Activated naive CD8-positive, alpha-beta T cell treated with anti-CD3 and anti-CD28 coated beads, Interleukin-2, amount 10 ng/mL, durations not matched to agents 7 days and 5 days (primary cell): ENCODE measurements at places on chromosomes 4 and X. TPM values are rescaled to one million over a fixed set of nuclear protein-coding genes. Genes with fewer than 3 reads are reported as not detected.
A peak's percentile ranks its signal among the peaks of the same experiment; 100 is the strongest.

DNA sequence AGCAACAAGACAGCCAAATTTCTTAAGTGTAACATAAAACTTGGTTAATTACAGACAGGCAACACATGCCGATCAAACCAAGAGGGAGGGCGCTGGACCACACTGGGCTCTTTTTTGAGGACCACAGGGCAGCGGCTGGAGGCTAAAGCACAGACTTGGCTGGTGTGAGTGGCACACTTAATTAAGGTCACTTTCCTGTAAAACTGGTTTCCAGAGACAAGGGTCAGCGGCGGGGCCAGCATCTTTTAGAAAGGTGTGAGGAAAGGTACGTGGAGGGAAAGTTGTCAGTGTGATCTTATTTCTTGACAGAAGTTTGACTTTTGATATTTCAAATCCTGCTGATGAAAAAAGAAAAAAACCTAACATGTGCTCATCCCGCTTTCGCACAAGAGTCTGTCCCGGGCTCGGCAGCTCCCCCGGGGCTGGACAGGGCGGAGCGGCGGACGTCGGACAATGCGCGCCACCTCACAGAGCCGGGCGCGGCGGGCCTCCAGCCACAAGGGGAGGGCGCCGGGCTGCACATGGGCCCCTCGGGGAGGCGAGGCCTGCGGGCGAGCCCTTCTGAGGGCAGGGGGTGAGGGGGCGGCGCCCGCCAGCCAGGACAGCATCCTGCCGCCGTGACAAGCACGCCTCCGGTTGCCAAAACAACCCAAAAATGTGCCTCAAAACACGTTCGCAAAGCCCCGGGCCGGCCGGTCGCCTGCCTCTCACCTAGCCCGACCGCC, 660 bp upstream of the HSPA4L start:
- no peak for DNase-seq

GRCh38 chr4:95660719-95661118, 111.9 kb upstream of the UNC5C start:
- DNase-seq = no peak

- no peak for DNase-seq
Measured at GRCh38 chr4:6918338-6918737, 8.7 kb downstream of the TBC1D14 start.

GRCh38 chr4:108092288-108092687, 76.4 kb downstream of the LEF1 start:
- DNase-seq = no peak

GRCh38 chr4:177008071-177008835, 215.5 kb upstream of the VEGFC start:
- DNase-seq = no peak

DNA sequence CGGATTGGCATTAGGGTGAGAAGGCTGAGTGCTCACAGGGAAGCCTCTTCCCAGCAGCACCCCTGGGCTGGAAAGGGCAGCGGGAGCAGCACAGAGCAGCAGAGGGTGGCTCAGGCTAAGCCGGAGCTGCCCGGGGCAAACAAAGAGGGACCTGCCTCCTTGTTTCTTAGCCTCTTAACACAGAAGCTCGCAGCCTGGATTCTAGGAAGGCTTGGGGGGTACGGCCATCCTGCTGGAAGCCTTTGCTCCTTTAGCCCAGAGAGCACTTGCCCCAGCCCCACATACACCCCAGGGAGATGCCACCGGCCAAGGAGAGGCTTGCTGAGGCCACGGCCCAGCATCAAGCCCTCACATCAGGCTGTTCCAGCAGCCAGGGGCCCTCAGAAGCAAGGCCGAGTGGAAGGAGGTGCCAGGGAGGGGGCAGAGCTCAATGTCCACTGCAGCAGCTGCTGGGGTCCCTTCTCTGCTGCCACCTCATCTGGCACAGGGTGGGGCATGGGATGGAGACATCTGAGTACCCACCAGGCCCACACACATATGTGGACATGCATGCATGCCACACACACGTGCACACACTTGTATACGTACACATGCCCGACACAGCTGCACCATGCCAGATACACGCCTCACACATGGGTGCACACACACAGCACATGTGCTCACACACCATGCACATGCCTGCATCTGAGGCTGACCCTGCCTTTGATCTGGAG, 20.3 kb upstream of the SPON2 start:
- peak; percentile 24 for DNase-seq

DNA sequence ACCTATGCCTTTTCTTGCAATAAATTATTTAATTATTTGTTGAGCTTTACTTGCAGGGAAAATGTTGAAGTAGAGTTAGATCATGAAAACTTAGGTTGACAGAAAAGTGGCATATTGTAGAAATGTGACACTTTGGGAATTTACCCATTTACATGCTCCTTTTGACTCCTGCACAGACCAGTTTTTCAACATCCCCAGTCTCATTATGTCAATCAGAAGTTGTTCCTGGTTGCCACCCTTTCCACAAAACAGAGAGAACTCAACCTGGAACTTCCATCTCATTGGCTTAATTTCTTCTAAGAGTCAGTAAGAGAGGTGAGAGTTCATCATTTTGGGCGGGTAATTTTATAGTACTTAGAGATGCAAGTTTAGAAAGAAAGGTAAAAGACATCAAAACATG, 284.6 kb upstream of the ANKRD50 start:
- DNase-seq = no peak

DNA sequence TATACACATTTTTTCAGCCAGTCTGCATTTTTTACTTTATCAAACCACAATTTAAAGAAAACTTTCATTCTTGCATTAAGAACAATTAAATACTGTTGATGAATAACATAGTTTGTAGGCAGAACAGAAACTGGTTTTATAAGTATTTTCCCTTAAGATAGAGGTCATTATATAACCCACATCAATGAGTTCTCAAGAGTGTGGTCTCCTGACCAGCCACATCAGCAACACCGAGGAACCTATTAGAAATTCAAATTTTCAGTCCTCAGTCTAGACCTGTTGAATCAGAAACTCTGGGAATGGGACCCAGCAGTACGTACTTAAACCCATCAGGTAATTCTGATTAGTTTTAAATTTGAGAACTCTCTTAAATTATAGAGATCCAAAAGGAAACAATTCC, 299.6 kb upstream of the ARSJ start:
- DNase-seq = no peak

DNA sequence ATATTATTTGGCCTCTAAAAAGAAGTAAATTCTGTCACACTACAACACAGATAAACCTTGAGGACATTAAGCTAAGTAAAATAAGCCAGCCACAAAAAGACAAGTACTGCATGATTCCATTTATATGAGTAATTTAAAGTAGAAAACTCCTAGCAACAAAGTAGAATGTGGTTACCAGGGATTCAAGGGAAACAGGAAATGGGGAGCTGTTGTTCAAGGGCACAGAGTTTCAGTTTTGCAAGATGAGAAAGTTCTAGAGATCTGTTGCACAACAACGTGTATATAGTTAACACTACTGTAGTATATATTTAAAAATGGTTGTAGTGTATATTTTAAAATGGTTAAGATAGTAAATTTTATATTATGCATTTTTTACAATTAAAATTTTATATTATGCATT, 25.4 kb downstream of the SEC31A start:
- DNase-seq = no peak

DNA sequence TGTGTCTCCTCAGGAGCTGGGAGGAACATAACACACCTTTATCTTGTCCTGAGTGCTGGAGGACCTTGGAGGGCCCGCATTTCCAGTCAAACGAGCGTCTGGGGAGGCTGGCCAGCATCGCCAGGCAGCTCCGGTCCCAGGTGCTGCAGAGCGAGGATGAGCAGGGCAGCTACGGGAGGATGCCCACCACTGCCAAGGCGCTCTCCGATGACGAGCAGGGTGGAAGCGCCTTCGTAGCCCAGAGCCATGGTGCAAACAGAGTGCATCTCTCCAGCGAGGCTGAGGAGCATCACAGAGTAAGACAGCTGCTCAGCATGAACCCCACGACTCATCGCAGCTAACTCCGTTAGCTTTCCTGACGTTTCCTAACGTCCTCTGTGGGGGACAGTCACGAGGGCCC, 430 bp downstream of the TRIML1 start:
- no peak for DNase-seq

DNA sequence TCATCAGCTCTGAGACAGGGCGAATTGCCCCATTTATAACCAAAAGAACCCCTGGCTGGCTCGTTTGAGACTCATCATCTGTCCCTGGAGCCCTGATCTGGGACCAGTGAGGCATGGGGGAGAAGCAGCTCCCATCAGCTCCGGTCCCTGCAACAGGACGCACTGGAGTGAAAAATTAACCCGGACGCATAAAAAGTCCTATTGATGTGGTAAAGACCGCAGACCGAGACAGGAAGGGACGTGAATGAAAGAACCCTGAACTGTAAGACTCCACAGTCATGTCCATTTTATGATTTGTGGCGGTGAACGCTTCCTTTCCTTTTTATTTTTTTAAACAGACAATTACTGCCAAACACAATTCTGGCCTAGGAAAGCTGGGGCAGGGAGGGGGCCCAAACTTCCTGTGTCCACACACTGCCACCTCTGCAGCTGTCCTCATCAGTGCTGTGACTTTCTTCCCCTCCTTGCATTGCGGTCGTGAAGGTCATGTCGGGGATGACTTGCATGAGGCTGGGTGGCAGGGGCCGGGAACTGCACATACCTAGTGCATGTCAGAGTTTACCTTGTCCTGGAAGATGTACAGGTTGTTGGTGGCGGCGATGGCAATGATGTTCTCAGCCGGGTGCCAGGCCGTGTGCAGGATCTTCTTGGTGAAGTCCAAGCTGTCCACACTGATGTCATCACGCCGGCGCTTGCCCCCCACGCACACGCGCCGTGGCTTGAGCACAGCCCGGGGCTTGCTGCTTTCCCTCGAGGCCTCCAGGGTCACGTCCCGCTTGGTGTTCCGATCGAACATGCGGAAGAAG, 53.3 kb downstream of the WFS1 start:
- no peak for DNase-seq

DNA sequence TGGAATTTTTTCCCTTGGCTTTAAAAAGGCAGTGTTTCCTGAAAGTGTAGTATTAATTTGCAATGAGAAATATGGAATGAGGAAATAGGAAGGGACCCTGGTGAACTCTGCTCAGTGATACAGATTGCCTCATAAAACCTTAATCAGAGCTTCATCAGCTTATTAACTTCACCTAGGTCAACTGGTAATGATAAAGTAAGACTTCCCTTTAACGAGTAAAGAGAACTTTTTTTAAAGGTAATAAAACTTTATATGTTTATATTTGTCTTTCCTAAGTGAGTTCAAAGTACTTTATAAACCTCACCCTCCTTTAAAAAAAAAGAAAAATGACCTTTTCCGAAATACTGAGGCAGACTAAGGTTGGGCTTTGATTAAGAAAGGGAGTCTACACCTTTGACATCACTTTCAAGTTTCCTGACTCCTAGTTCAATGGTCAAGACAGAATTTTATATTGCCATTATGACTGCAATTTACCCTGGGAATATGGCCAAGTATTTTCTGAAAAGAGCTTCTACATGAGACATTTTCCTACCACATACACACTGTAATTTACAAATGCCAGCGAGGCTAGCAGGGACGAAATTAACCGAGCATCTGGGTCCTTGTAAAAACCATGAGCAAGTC, 706.3 kb upstream of the TENM3 start:
- DNase-seq = no peak

DNA sequence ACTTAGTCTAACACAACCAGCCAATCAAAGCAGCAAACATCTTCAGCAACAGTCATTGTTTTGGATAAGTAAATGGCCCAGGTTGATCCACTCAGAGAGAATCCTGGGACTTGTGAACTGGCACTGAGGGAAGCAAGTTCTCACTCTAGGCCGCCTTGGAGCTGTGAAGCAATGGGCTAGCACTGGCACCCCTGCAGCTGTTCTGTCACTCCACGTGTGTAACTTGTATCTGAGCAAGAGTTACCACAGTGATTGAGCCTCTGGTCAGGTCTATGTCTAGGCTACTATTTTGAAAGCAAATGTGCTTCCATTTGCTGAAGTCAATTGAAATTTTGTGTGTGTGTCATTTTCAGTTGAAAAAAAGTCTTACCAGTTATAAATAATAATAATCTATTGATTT, 57.2 kb upstream of the HS3ST1 start:
- DNase-seq = no peak

- no peak for DNase-seq
Measured at GRCh38 chrX:10079231-10079630, 77.5 kb upstream of the CLCN4 start.

DNA sequence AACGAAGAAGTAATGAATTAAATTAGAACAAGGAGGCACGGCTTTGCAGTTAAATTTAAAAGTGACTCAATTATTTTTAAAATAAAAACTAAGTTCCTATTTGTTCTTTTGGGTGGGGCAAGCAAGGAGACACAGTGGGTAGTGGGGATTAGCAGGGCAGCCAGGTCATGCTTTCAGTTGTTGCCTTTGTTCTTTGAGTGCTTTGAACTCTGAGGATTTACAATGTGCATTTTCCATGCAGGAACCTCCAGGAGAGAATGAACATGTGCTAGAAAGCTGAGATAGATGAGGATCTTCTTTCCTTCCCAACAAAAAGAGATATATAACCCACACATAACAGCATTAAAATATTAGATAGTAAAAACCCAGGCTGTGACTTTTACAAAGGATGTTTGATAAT, 420.4 kb upstream of the CTSO start:
- DNase-seq = no peak

DNA sequence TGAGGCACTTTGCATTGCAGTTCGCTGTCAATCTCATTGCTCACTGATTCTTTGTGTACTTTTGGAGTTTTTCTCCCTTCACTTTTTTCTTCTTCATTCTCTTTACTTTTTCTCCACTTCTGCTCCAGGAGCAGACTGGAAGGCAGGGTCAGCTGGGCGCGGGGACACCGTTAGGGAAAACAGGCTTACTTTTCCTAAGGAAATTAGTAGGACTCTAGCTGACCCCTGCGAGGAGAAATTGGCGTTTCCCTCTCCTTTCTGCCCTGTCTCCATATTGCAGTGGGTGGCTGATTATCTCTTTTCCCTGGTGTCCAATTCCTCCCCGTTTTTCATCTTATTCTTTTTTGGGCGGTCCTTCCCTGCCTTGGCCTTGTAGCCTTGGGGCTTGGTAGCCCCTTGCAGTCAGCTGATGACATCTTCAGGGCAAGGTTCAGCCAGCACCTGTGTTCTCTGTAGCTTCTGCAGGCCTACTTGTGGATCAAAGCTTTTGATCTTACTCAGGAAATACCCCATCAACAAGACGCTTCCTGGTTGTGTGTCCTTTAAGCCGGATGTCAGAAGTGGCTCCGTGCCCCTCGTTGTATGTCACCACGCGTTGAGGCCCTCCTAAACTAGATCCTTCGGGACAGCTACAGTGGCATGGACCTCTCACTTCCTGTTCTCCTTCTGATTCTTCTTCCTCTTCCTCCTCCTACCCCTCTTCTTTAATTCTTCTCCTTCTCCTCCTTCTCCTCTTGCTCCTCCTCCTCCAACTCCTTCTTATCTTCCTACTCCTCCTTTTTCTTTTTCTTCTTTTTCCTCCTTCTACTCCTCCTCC, 36.1 kb downstream of the NBDY start:
- no peak for DNase-seq

DNA sequence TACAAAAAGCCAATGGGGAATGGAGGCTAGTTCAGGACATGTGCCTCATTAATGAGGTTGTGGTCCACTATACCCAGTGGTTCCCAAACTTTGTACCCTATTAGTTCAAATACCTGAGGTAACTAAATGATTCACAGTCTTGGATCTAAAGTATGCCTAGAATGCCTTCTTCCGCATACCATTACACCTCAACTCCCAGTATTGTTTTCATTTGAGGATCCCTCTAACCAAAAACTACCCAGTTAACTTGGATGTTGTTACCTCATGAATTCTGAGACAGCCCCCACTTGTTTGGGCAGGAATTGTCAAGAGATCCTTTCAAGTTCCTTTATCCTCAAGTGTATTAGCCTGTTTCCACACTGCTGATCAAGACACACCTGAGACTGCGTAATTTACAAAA, 439.2 kb downstream of the PCDH10 start:
- DNase-seq = no peak

Gene CLDN2
- not detected for total RNA-seq

Gene SPANXN3
- not detected for total RNA-seq

Gene CLDN22
- total RNA-seq = not detected

Gene SLITRK4
- not detected for total RNA-seq

Gene GYPE
- total RNA-seq = 3.0 TPM
